ENCODE measurements at places on chromosomes 6 and 20.
A peak's percentile ranks its signal among the peaks of the same experiment; 100 is the strongest.

DNA sequence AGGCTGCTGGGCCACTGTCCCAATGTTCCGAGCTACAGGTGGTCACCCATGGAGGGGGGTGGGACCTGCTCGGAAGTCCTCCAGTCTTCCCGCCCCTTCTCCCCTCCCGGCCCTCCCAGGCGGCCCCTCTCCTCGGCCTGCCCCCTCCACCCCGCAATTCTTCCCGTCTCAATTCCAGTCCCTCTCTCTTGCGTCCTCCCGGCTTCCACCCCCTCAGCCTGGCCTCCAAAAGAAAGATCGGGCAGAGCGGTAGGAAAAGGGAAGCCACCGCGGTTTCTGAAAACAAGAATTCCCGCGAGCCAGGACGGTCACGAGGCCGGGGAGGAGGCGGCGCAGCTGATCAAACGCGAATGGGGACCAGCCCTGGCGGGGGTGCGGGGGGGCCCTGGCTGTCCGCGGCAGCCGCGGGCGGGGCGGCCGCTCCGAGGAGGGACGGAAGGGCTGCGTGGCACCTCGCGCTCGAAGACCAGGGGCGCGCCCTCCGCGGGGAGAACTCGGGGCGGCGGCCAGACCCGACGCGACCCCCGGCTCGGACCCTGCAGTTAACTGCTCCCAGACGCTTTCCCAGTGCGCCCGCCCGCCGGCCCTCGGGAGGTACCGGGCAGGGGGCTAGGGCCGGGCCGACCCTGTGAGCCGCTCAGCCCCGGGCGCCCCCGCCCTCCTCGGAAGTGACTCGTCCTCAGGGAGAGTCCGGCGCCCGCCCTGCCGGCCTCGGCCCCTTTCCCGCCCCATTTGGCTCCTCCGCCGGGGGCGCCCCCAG is 1.0 kb downstream of the PXDC1 start:
- DNase-seq: peak; percentile 75

- no peak for DNase-seq
Measured at GRCh38 chr6:25278261-25278913, 787 bp upstream of the CARMIL1 start.

- DNase-seq: no peak
Measured at GRCh38 chr6:45310118-45310788, 17.9 kb upstream of the RUNX2 start.

GRCh38 chr6:47130086-47130485 is 88.0 kb upstream of the ADGRF1 start:
- no peak for DNase-seq

DNA sequence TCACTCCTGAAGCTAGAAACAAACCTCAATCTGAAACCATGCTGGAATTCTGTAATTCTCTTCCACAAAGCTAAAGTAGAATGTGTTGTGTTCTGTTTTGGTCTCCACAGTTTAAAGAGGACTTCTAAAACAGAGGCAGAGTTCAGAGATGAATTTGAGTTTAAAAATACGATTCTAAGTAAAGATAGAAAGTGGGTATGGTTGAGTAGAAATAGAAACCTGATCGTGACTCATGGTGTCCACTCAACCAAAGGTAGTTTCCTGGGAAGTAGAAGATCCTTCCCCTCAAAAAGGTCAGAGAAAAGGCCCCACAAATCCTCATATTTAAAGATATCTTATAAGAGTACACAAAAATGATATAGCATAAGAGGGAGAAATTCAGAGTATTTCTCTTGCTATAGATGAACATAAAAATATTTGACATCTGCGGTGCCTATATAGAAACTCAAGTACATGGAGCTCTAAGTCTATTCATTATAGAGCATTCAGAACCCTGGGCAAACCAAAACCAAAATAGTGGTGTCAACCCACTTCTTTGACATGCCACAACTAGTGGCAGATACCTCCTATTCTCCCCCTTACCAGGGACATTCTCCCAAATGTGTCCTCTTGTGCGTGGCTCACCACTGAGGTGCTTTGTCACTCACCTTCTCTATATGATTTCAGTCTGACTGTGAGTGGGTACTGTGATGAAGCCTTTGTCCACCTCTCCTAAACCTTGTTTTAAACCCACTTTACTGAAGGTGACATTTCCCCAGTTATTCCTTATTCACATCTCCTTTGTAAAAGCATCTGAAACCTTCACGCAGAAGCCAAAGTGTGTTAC is 84.5 kb downstream of the PLCB1 start:
- no peak for DNase-seq

- no peak for DNase-seq
Measured at GRCh38 chr6:35228481-35228880, 14.7 kb downstream of the SCUBE3 start.

DNA sequence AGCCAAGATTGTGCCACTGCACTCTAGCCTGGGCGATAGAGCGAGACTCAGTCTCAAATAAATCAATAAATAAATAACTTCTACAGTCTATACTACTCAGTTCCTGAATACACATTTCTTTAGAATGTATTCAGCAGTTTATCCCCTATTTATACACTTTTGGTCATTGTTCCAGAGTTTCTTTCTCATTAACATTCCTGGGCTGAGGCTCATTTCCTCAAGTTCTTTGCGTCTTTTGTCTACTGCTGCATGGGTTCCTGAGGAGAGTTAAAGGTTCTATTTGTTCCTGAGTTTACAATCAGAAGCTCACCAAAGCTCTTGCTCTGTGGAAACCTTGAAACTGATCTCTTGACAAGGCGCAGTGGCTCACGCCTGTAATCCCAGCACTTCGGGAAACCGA is 37.7 kb upstream of the SASH1 start:
- no peak for DNase-seq

DNA sequence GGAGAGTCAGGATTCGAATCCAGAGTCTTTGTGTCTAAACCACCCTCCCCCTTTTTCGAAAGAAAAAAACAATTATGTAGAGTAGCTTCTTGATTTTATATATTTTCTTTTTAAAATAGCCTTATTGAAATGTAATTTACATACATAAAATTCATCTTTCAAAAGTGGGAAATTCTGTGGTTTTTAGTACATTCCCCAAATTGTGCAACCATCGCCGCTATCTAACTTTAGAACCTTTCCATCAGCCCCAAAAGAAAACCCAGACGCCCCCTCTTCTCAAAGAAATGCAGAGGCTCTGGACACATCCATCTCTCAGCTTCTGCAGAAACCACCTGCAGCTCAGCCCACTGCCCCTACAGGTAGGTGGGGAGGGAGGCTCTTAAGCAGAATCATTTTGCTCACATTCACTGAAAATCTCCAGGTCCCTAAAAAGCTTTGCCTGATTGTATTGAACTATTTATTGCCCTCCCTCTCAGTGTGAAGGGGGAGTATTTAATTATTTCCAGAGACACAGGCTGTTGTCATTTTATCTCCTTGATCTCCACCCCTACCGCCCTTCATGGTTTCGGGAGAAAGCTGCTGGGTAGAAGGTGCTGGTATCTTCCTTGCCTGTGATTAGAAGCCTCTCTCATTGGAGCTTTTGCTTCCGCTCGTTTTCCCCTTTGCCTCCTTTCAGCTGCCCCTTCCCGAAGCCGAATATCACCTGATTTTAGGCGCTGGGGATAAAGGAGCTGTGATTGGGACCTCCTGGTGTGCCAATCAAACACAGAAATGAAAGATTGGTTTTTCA is 68.7 kb upstream of the KCNG1 start:
- no peak for DNase-seq

- DNase-seq: no peak
Measured at GRCh38 chr6:166173281-166173951, 5.8 kb upstream of the TBXT start.

- no peak for DNase-seq
Measured at GRCh38 chr6:617456-618100, 39.3 kb downstream of the HUS1B start.

DNA sequence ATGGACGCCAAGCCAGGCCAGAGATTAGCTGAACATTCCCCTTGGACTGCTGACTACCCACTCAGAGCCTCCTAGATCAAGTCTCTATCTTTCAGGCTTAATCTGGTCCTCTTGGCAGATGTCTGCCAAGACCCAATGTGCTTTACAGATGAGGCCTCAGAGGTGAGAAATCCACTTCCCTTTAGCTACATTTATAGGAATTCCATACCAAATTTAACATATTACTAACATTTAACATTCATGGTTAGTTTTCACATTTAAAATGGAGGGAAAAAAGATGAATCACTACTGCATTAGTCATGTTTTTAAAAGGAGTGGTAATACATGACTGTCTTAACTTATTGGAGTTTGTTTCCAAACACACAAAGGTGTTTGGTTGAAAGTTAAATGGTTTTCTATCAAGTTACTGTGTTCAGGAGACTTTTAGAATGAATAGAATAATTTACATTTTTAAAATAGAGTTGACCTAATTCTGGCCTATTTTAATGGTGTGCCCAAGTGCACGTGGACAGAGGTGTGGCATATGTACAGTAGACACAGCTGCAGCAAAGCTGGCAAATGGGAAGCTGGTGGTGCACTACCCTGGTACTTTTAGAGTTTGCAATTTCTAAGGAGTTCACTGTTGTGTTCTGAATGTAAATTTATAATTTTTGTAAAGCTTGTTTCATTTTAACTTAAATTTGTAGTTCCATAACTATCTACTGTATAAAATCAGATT is 41.9 kb upstream of the CALHM6 start:
- no peak for DNase-seq

DNA sequence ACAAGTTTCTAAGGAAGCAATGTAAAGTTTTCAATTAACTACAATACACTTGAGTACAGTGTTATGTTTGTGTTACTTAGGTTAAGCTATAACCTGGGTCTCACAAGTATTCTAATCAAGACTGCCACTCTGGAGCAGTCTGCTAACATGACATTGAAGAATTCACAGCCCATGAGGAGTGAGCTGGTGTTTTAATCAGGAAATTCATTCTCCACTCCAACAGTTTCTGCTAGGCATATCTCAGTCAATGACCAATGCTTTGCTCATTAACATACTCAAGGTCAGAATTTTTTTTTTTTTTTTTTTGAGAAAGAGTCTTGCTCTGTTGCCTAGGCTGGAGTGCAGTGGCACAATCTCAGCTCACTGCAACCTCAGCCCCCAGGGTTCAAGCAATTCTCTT is 59.6 kb upstream of the SAMHD1 start:
- DNase-seq: no peak

Data from 8988T (cell line).